NCI-H1417 (cell line): ENCODE measurements at places on chromosomes 5 and 9.
A peak's percentile ranks its signal among the peaks of the same experiment; 100 is the strongest.

- DNase-seq, result peak; percentile 47
These were observed 1.2 kb upstream of the ADAMTS6 start for GRCh38 chr5:65482736-65483545.

DNA sequence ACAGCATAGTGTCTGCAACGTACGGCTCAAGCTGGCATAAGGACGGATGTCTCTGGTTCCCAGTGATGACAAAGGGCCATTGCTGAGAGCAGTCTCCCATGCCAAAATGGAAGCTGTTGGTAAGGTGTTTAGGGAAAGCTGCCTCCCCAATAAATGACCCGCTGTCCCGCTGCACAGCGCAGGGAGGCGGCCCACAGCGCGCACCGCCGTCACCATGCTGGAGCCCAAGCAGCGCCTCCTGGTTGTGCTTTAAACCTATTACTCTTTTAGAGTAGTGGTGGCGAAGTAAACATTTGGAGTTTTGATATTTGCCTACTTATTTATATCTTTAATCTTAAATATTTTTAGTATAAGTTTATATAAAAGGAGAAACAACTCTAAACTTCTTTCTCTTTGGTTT lies 70.4 kb upstream of the C5orf63 start:
- DNase-seq, result no peak

DNA sequence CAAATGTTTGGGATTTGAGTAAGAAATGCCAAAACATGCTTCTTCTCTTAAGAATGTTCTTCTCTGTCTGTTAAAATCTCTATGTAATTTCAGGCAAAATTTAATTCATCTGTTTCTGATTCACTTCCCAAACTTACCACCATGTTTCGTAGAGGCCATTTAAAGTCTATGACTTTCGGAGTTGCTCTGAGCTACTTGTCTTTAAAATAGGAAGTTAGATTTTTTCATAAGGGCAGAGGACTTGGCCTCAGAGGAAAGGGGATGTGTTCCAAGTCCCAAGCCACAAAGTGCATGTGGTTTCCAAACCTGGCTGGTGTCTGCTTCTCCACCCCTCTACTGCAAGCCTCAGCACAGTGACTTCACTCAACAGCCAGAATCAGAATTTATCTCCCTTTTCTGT lies 111.3 kb upstream of the ADRA1B start:
- DNase-seq, result no peak

- DNase-seq, result no peak
These were observed 59.0 kb upstream of the ZBTB43 start for GRCh38 chr9:126745574-126746411.

GRCh38 chr9:72579190-72579589 lies 57.8 kb downstream of the TMC1 start:
- no peak for DNase-seq

DNA sequence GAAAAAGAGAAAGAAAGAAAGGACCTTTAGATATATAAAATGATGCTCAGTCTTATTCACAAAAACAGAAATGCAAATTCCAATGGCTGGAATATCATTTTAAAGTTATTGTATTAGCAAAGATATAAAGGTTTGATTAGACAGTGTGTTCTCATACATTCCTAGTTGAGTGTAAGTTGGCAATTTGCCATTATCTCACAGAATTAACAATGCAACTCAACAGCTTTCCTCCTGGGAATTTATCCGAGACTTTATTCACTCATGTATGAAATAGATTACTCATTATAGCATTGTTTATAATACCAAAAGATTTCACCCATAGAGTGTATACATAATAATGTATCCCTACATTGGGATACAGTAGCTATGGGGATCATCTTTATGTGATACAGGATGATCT lies 27.1 kb upstream of the MLLT3 start:
- no peak for DNase-seq

DNA sequence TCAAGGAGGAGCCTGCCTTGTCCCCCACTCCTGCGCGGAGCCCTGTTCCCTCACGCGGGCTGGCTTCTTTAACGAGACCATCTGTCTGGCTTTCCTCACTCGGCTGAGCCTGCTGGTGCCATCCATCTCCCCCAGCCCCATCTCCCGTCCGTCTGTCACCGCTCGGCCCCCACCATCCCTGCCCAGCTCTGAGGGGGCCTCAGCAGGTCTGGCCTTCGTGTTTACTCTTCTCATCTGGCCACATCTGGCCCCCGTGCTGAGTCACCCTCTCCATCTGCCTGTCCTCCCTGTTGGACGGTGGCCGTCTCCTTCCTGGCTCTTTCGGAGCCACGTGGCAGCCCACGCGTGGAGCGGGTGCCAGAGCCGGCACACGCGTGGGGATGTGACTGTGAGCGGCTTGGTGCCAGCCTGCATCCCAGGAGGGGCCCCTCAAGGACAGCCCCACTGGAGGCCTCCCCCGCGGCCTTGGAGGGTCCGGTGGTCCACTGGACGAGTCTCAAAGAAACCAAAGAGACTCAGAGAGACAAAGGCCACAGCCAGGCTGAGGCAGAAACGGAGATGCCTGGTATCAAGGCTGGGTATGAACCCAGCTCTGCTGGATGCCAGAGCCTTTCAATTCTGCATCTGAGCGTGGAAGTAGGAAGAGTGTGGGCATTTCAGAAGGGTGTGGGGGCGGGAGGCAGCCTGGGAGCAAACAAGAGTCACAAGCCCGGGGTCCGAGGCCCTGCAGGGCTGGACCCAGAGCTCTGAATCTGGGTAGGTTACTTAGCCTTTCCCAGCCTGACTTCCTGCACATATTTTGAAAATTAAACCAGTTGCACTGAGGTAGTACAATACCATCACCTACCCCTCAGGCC lies 76.7 kb upstream of the UNC5A start:
- no peak for DNase-seq

- DNase-seq, result peak; percentile 92
These were observed 329 bp downstream of the SYK start for GRCh38 chr9:90801973-90802322.

GRCh38 chr9:103319979-103320378 lies 324.8 kb downstream of the CYLC2 start:
- DNase-seq, result no peak

GRCh38 chr9:108297073-108297472 lies 558.7 kb downstream of the ACTL7B start:
- DNase-seq, result no peak

- no peak for DNase-seq
These were observed 24.2 kb downstream of the JADE2 start for GRCh38 chr5:134549714-134550113.
